Kidney tubule cell (primary cell): ENCODE measurements at places on chromosomes 11 and 22.

DNA sequence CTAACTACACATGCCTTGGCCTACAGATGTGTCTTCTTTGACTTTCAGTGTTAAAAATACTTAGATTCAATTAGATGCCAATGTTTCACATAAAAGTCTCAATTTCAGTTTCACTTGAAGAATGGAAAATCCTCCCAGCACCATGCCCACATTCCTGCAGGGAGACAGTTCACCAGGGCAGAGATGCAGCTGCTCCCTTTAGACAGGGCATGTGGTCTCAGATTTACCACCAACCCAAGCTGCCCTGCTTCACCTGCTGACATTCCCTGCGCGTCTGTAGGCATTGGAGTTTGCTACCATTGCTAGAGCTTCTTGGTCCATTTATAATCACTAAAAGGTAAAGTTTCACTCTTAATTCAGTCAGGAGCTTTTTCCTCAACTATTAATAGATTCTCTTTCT lies 113.9 kb downstream of the ARFGAP2 start:
- no peak for DNase-seq

- DNase-seq, result peak; percentile 2
Measured at GRCh38 chr11:69449320-69450063, 32.0 kb upstream of the LINC01488 start.

GRCh38 chr11:87369888-87370287 lies 332.2 kb downstream of the TMEM135 start:
- no peak for DNase-seq

DNA sequence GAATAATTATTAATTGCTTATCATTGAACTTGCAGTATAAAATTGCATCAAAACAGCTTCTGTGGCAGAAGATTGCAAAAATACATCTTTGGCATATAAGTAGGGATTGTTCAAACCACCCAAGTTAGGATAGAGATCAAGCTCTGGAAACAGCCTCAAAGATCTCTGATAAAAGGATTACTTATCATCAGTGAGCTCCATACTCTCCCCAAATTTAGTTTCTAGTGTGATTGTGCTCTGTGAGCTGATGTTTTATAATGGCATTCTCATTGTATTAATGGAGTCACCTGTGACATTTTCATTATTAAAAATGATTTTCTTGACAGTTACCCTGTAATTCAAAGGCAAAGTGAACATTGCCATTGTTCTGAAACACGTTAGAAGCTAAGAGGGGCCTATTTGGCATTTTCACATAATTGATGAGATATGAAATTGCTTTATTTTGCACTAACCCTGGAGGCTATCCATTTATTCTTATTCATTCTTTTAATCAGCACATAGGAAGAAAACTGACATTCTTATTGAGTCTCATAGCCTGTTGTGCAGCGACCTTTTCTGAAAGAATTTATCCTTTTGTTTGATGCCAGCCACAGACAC lies 626.3 kb upstream of the ANO5 start:
- no peak for DNase-seq

DNA sequence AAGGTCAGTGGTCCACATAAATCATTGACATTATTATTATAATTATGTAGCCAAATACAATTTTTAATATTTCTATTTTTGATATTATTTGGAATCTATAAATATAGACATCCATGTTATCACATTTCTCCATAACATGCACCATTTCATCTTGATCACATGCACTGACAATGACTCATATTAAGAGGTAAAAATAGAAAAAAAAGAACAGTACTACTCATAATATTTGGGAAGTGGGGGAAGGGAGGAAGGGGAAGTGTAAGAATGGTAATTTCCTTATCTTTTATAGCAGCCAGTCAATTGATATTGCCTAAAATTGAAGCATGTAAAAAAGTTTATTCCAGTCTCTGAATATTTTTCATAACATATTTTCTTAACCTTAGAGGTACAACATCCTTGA lies 72.3 kb downstream of the ADM start:
- DNase-seq, result no peak

DNA sequence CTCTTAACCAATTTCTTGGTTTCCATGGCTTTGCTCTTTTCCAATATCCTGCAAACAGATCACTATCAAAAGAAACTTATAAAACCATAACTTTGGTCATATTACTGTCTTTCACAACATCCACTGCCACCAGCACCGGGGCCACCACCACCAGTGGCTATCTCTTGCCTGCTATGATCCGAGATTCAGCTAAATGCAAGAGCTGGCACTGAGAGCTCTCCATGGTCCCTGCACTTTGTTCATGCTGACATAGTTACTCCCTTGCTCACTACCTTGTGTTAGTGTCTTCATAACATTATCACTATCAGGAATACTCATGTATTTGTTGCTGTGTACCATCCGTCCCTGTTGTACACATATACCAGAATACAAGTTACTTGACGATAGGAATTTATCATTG lies 299.0 kb downstream of the ETS1 start:
- DNase-seq, result peak; percentile 22

DNA sequence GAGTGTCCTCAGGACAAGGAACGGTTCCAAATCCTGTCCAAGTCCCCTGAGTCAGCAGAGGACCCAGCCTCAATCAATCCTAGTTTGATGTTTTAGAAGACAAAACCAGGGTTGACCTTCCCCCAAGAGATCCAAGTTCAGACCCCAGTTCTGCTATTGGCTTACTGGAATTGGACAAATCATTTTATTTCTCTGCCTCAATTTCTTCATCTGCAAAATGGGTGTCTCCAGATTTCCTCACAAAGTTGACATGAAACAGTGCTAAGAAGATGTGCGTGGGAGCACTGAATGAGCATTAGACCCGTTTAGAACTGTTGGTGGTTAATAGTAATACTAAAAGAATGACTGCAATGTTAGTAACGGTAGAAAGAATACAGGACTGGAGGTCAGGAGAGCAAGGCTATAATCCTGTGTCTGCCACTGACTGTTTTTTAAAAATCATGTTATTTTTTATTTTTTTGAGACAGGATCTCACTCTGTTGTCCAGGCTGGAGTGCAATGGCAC lies 32.8 kb upstream of the SCUBE1 start:
- no peak for DNase-seq

DNA sequence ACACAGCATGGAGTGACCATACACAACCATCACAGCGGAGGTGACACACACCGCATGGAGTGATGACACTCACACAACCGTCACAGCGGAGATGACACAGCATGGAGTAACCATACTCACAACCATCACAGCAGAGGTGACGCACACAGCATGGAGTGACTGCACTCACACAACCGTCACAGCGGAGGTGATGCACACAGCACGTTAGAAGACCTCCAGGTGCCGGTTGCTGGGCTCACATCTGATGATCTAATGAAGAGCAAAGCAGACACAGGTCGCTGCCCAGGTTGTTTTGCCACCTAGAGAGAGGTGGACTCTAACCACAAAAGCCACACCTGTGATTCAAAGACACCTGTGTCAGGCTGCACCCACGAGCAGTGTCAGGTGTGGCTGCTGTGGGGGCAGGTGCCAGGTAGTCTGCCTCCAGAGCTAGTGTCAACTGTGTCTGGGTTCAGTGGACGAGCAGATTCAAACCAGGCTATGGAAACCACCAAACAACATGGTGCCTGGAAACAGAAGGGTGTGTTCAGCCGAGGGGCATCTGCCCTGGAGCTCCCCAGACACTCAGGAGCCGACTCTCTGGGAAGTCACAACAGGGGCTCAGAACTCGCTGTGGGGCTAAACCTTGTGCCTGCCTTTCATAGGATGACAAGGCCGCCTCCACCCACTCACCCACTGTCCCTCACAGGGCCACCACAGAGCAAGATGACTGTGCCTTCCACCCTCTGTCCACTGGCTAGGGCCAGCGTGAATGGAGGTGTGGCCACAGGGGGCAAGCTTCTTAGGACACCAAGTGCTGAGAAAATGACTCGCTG lies 608.2 kb downstream of the TBC1D22A start:
- DNase-seq, result no peak
